Stimulated activated CD4-positive, alpha-beta T cell treated with anti-CD3 and anti-CD28 coated beads, Interleukin-4, amount 100 ng/mL, for 1 hour (primary cell): ENCODE measurements at places on chromosomes 5 and 9.

GRCh38 chr5:170296935-170297588 is 515 bp downstream of the LCP2 start:
- no peak for DNase-seq

- no peak for DNase-seq
Observed at GRCh38 chr5:154850255-154851062, at the start of gene FAXDC2. TSS of gene FAXDC2 (minus strand) at chr5:154850603. CDS start at chr5:154838178, 12,425 bp downstream.

DNA sequence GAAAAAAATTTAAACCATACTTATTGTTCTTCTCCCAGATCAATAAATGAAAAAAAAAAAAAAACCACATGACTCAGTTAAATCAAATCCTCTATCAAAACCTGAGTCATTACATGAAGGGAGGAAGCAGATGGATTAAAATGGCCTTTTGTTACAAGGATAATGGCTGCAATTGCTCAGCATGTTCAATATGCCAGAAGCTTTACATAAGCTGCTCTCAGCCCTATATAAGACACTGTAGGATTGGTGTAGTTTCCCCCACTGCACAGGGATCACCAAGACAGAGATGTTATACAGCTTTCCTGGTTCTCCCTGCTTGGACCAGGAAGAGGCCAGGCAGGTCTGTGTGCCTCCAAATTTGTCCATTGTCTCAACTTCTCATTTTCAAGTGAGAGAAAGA is 101.6 kb upstream of the MAP1B start:
- no peak for DNase-seq

GRCh38 chr5:168934169-168934568 is 355.0 kb upstream of the PANK3 start:
- DNase-seq: no peak

GRCh38 chr9:19988281-19988680 is 199.4 kb upstream of the SLC24A2 start:
- DNase-seq: no peak

DNA sequence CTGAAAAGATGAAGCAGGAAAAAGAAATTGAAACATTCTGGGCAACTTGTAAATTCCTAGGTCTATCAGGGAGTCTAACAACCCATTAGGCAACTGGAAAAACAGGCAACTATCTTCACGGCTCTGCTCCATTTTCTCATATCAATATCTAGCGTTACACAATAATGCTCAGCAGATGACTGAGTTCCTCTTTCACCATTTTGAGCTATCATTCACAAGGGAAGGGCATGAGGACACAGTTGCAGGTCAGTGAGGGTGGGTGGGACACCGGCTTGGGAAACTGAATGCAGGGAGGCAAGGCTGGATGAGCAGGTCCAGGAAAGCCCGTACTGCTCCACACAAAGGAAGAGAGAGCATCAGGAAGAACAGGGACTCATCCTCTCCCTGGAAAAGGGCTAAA is 67.0 kb downstream of the FRMD3 start:
- no peak for DNase-seq

GRCh38 chr5:32612134-32612888 is 27.0 kb downstream of the SUB1 start:
- DNase-seq: no peak

DNA sequence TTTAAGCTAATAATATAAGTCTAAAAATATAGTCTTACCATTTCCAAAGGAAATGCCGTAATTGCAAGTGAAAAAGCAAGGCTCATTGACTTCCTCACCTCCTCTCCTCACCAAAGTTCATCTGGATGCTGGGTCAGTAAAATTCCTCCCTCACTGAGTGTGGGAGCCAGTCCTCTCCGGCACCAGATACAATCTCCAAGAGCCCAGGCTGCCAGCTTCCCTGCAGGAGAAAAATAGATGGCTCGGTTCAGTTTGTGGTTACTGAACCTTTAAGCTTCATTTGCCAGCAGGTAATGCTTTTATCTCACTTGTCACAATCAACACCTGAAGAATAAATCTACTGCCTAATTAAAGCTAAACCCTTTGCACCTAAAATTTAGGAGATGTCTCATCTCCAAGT is 115.3 kb upstream of the VLDLR start:
- no peak for DNase-seq

DNA sequence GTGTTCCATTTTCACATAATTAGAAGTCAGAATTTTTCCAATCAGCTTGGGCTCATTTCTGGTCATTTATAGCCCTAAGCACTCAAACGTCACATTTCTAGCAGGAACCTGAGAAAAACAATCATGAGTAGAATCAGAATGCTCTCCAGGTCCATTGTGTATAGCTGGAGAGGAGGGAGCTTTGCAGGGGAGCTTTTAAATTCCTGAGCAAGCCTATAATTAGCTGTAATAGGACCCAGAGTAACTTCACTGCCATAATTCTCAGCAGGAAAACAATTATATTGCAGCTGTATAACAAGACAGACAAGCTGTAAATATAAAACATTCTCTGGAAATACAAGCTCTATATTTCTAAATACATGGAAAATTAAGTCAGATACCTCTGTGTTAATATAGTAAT is 637.6 kb upstream of the SGCD start:
- DNase-seq: no peak

GRCh38 chr9:85900504-85901201 is 40.3 kb upstream of the NAA35 start:
- DNase-seq: peak; percentile 37

- no peak for DNase-seq
Observed at GRCh38 chr9:123832858-123833650, 96.9 kb downstream of the DENND1A start.

DNA sequence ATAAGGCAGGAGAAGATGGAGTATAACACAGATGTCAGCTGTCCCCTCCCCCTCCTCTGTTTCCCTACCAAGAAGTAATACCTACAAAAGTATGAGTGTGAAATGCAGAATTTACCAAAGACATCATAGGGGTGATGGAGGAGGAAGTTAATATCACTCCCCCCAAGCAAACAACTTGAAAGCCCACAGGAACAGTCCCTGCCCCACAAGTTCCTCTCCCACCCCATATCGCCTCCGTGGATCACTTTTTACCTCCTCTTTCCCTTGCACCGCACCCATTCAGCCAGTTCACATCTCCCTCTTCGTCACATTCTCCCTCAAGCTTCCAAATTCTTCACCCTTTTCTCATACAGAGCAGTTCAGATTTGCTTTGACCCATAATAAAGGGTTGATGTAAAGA is 7.0 kb upstream of the SIL1 start:
- DNase-seq: no peak

DNA sequence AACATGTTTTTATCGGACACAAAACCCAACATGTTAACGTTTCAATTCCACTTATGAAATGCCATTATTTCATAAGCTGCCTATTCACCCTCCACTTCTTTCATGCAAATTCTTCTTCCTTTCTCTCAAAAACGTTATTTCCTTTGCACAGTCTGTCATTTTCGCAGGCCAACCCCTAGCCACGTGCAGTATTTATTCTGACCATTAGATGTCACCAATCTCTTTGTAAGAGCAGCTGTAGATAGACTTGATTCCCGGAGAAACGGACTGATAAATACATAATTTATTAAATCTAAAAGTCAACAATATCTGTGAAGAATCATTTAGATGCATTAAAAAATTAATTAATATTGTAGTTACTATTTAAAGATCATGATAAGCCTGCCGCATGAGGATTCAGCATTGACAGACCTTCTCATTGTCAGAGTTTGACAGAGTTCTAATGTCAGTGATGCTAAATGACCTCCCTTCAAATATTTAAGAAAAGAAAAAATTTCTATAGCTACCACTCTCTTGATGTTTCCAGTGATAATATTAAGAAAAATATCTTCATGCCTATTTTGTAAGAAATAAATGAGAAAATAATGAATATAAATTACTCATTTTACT is 933.6 kb downstream of the CDH12 start:
- no peak for DNase-seq

DNA sequence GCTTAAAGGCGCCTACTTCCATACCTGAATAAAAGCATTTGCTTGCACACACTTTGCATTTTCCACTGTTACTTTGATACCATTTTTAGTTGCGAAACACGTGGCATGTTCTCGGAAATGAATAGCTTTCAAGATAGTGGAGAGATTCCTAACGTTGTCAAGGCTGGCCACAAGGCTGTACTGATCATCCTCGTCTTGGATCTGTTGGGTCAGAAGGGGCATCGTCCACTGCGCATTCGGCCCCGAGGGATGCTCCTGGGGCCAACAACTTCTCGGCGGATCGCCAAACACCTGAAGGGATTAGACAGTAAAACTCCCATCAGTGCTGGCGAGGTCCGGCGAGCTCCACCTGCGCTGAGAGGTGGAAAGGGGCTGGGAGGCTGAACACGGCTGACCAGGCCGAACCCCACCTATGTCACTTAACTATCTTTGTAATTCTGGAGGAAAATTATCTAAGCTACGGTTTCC is 599 bp downstream of the RAD1 start:
- peak; percentile 6 for DNase-seq

GRCh38 chr9:114086009-114086408 is 7.9 kb upstream of the AMBP start:
- DNase-seq: no peak

GRCh38 chr9:124255222-124255621 is 2.5 kb upstream of the NEK6 start:
- no peak for DNase-seq

DNA sequence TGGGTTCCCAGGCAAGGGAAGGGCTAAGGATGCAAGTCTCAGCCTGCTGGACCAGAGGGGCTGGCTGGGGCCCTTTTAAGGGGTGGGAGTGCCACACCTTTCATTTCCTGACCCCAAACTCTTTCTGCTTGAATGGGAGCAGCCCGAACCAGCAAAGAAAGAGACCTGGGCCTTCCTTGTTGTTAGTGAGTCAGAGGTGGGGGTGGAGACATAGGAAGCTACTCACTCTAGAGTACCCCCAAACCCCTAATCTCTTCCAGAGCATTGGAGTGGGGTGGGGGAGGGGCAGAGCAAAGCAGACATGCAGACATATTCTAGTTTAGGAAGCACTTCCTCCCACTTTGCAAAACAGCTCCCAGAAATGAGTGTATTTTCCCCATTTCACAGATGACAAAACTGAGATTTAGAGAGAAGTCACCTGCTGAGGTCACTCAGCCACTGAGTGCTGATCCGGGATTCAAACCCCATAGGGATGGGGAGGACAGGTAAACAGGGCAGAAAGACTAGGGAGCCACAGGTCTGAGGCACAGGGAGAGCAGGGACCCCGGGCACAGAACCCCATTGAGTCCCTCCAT is 6.0 kb upstream of the AQP3 start:
- no peak for DNase-seq

GRCh38 chr5:179872055-179872827 is 13.6 kb upstream of the MRNIP start:
- DNase-seq: no peak

GRCh38 chr9:121463026-121463807 is 36.4 kb downstream of the GGTA1 start:
- peak; percentile 13 for DNase-seq

GRCh38 chr9:131886826-131887225 is 146.9 kb upstream of the RAPGEF1 start:
- no peak for DNase-seq

GRCh38 chr5:140005145-140005591 is 37.9 kb downstream of the NRG2 start:
- DNase-seq: no peak

- no peak for DNase-seq
Observed at GRCh38 chr9:76456202-76456926, 2.6 kb upstream of the GCNT1 start.

DNA sequence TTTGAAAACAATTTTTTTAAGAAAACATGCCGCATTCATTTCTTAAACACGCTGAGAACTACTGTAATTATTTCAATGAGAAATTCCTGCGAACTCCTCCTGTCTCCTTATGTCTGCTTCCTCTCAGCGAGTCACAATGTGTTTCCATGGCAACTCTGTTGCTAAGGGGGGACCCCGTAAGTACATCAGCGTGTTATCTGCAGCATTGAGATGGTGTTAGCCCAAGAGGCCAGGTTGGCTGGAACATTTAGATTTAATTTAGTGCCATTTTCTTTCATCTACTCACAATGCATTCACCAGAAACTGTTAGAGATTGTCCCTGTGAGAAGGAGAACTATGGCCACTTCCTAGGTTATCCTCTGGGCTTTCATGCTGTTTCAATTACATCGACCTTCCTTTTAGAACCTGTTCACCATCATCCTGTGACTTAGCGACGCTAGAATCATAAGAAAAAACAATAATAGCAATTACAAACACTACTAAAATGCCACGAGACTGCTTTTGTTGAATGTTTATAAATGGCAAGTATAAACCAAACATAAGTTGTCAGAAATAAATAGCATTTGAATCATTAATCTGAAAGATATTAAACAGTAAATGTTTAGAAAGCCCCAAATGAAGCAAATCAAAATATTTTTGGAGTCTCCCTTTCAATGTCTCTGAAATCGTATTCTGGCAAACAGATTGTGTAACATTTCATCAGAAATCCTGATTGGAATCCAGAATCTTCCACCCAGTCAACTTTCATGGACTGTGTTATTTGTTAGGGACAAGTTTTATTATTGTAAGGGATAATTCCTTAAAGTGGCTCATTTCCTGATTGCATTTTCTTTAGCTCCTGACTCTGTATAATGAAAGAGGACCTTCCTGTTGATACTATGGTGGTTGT is 39.7 kb upstream of the SHC3 start:
- no peak for DNase-seq

- DNase-seq: no peak
Observed at GRCh38 chr9:88995627-88996026, 4.4 kb downstream of the S1PR3 start.

GRCh38 chr9:78371981-78372380 is 75.1 kb downstream of the PSAT1 start:
- no peak for DNase-seq

DNA sequence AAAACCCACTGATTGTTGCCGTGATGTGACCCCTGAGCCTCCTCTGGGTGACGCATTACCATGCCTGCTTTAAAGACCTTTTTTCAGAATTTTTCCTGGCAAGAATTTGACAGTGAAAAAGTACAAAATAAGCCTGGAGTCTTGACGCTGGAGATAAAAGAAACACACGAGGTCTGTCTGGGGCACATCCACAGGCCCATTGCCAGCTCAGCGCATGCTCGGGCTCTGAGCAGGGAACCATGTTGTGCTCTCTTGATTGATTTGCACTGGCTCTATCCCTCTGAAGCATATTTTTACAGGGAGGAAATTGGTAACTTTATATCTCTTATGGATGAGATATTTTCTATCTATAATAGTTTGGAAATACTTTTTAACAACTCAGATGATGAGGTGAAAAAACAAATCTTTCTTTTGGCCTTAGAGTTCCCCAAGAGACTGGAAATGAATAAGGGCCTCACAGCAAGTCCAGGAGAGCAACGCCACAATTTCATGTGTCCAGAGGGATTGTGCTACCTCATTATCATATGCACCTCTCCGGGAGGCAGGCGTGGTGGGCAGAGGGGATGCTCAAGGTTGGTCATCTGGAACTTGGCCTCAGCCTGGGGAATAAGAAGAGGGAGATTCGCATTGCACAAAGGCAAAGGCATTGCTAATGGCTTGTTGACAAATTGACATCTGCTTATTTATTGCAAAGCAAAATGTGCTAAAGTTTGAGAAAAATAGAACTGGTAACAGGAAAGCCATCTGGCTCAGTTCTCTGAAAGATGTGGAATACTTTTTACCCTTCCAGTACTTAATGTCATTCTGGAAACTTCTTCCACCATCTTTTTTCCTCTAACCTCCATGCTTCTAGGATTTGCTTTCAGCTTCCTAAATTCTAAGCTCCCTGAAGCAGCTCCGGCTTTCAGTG is 183.8 kb downstream of the PJA2 start:
- no peak for DNase-seq

GRCh38 chr5:42572313-42572712 is 149.1 kb downstream of the GHR start:
- no peak for DNase-seq

- no peak for DNase-seq
Observed at GRCh38 chr5:113321276-113321675, 113.5 kb downstream of the TSSK1B start.

GRCh38 chr5:109922381-109922995 is 232.8 kb downstream of the MAN2A1 start:
- DNase-seq: no peak

- DNase-seq: no peak
Observed at GRCh38 chr5:179187229-179187678, 127.1 kb downstream of the ZNF354C start.
